ENCODE measurements at places on chromosomes 3 and 15.

GRCh38 chr3:90018779-90019178 lies 911.4 kb downstream of the EPHA3 start:
- no peak for DNase-seq

DNA sequence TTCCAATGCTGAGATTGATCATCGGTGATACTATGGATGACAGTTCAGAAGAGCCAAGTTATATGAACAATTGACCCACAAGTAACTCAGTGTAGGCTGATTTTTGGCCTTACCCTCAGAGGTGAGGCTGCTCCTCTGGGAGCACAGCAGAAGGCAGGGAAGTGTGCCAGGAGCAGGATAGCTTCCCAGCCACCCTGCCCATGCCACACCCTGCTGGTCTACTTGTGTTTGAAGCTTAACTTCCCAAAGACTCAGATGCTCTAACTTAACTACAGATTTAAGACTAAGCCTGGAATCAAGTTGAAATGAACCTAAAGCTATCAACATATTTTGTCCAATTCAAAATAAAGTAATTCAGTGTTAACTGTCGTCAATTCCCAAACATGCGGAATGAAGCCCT lies 77.5 kb downstream of the BOC start:
- no peak for DNase-seq

- DNase-seq, result no peak
Observed at GRCh38 chr3:81249540-81250029, 511.9 kb downstream of the GBE1 start.

DNA sequence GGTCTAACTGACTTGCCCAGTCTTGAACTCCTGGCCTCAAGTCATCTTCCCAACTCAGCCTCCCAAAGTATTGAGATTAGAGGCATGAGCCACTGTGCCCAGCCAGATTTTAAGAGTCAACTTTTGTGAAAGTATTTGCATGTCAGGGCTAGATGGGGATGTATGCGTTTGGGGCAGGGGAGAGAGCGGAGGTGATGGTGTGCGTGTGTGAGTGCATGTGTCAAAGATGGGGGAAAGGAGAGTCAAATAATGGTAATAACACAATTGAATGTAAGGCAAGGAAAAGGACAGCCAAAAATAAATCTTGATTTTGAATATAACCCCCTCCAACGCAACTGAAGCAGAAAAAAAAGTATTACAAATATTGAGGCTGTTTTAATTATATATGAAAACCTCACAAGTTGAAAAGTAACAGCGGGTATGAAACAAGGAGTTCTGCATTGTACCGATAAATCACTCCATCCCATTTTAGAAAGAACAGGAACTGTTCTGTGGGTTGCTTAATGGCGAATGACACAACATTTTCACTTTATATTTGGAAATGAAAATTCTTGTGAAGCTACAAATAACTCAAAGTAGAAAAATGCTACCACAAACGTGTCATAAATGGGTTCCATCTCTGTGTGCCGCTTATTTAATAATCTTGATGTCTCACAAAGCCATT lies 29.9 kb upstream of the LDHAL6B start:
- no peak for DNase-seq

- no peak for DNase-seq
Observed at GRCh38 chr15:36161771-36162212, 417.6 kb upstream of the CDIN1 start.

GRCh38 chr3:127074900-127075360 lies 92.0 kb downstream of the PLXNA1 start:
- DNase-seq, result peak; percentile 85

DNA sequence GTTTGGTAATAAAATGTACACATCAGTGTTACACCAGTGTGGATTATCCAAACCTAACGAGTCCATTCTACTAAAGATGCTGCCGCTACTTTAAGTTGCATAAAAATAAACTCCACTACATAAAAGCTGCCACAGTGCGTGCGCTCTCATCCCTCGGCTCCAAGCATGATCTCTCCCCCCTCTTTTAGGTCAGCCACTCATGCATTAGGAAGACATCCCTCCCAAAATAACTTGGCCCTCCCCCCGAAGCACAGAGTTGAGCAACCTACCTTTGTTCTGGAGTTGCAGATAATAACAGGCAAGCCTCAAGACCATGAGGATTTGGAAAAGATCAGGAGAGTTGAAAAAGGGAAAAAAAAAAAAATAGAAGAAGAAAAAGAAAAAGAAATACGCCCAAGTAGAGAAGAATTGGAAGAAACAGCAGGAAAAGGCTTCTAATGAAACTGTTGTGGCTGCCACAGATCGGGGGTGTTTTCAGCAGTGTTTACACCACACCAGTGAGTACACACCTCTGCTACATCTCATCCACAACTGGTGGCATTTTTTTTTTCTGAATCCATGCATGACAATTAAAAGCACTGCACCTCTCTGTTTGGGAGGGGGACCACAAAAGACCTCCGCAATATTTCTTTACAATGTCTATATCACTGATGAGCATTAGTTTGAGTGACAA lies 339.2 kb downstream of the FOXP1 start:
- DNase-seq, result no peak

- DNase-seq, result no peak
Observed at GRCh38 chr3:43006825-43007224, 27.7 kb downstream of the GASK1A start.

DNA sequence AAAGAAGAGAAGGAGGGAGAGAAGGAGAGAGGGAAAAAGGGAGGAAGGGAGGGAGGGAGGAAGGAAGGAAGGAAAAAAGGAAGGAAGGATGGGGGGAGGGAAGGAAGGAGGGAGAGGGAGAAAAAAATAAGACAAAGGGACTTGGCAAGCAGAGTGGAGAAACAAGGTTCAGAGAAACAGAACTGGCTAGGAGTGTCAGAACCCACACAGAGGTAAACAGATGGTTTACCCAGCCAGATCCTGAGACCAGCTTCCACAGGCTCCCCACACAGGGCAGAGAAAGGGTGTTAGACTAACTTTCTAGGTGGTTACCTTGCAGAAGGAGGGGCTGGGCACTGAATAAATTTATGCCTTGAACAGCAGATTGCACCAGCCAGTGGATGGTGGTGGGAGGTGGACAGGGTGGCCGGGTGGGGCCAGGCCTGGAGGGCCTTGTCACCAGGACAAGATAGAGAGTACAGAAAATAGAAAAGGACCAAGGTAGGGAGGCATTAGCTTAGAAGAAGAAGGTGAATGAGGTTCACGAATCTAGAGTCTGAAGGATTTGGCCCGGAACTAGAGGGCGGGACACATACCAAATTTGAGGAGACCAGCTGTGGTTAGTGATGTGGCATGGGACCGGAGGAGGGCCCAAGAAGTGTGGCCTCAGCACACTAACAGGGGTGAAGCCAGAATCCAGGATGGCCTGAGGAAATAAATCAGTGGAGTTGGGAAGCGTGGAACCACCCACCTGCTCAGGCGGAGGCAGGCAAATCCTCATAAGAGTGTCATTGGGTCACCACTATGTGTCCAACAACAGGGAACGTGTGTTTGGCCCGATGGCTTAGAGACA lies 1.2 kb upstream of the TM4SF1 start:
- no peak for DNase-seq

GRCh38 chr3:76131396-76132153 lies 346.2 kb upstream of the ZNF717 start:
- DNase-seq, result no peak

DNA sequence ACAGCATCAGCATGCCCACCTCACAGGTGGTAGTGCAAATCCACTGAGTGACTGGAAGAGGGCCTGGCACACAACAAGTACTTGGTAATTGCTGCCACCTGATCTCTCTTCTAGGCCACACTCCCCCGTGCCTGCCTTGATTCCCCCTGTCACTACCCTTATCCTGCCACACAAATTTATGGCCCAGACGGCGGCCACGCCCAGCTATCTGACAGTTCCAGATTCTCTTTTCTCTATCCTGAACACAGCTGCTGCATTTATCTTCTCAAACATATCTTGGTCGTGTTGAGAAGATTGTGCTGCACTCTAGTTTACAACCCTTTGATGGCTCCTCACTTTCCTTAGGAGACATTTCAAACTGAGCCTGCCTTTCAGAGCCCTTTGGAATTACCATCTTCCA lies 585.2 kb downstream of the NTRK3 start:
- DNase-seq, result no peak

DNA sequence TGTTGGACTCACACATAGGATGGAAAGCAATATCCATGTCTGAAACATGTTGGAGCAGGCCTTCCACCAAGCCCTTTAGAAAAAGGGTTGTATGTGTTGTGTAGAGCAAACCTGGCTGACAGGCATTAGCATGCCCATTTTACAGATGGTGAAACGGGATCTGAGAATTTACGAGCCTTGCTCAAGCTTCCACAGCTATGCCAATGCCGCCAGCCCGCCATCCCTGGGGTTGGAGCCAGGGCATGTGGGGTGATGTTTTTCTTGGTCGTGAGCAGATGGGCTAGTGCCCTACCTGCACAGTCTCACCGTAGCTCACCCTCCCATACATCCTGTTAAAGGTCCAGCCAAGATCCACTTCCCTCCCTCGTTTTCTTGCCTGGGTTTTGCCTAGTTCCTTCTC lies 97.5 kb upstream of the TLE3 start:
- no peak for DNase-seq

DNA sequence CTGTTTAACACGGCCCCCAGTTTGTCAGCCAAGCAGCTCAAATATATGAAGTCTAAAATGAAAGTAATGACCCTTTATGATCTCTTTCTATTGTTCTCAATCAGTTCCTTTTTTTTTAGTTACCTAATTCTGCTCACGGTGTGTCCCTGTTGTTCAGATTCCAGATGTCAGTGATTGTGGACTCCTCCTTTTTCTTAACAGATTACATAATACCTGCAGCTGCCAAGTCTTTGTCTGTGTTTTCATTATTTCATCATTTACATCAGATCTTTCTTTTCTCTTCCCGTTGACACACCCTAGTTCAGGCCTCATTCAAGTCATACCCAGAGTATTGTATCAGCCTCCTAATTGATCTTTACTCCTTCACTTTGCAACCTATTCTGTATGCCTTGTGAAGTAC lies 56.1 kb upstream of the SKIL start:
- no peak for DNase-seq

- DNase-seq, result no peak
Observed at GRCh38 chr15:37595426-37595970, 338.9 kb upstream of the TMCO5A start.

DNA sequence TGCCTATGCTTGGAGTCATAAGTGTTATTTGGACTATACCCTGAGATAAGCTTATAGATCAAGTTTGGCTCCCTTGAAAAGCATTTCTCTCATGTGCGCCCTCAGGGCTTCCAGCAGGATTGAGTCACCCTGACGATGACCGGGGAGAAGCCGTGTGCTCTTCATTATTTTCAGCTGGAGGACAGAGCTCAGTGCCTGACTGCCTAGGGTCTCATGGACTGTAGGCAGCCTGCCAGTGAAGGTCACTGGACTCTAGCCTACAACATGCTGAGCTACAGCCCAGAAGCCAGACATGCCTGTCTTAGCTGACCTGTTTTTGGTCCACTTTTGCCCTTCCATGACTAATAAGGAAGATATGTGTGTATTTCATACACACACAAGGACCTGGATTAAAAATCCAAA lies 31.6 kb upstream of the NUDT16 start:
- DNase-seq, result no peak

DNA sequence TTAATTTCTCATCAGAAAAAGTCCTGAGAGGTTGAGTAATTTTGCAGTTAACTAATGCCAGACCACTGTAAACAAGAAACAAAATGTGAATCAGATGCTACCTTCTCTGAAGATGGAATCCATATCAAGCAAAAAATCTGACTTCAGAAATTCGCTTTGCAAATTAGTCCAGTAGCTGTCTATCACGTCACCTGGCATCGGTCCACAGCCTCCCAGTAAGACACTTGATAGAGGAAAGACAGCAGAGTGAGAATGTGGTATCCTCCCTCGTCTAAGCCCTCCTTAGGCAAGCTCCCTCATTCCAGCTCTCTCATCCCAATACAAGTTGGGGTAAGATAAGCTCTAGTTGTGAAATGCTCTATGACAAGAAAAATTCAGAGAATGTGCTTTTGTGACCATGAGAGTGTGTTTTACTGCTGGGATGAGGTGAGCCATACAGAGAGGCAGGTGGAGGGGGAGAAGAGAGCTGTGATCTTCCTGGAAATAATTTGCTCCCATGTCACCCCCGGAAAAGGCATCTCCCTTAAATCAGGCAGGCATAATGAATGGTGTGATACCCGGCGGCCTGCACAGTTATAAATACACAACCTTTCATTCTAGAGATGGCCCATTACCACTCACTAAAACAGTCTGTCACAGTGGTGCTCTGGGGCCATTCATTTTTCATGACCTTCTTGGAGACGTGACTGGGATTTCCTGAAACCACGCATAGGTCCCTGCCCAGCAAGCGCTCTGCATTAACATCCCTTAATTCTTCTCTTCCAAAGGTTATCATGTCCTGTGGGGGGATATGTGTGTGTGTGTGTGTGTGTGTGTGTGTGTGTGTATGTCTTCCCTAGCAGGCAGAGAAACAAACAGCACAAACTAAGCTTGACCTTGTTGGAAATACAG lies 602.0 kb upstream of the KCNMB2 start:
- DNase-seq, result no peak
